ENCODE measurements at places on chromosomes 7 and 10.

- peak; percentile 3 for DNase-seq
Observed at GRCh38 chr10:99431190-99431760, 851 bp upstream of the GOT1 start.

DNA sequence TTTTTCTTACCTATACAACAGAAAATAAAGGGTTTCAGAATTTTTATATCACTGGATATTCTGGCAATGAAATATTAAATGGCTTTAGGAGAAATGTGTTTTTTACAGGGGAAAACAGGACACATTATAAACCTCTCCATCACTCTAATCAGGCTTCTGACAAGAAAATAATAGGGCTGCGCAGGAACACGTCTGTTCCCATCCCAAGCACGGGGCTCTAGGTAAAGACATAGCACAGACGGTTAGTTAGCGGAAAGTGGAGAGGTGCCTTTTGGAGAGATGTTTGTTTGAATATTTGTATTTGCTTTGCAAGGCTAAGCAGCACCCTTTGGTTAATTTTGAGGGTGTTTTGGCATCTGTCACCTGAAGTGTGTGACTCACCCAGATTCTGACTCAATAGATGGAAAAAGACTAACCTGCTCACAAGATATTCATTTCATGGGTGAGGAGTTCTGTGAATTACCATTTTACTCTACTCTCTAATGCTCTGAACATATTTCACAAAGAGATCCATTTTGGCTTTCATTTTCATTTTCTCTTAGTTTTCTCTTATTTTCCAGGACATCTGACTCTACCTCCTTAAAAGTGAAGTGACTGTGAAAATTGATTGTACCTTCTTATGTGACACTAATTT, 174.5 kb upstream of the AKR1E2 start:
- no peak for DNase-seq

DNA sequence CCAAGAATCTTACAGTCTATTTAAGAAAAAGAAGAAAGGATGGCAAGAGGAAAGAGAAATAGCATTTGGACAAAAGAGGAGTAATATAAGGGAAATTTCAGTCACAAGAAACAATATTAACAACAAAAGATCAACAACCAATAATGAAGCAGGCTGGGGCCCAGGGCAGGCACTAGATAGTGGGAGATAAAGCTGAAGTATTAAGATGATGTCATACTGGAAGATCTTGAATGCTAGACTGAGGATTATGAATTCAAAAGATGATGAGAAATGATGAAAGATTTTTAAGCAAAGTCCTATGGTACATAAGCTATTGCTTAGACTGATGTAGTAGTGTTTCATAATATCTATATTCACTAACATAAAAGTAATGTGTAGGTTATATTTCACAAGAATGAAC, 51.8 kb upstream of the SPOCK2 start:
- DNase-seq = no peak

DNA sequence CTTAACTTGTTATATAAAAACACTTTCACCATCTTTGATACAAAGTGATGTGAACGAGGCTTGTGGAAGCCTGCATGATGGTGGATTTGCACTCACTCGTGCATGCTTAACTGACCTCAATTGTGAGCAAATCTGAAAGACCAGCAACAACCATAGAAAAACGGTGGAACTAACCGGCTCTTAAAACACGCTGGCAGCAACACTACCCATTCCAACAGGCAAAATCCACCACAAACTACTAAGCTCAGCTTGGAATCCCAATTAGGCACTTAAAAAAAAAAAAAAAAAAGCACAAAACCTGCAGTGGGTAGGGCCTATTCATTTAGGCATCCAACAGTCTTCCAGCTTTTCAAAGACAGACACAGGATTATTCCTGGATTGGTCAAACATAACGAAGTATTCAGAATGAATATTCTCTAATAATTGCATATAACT, 1.8 kb downstream of the GDI2 start:
- no peak for DNase-seq

DNA sequence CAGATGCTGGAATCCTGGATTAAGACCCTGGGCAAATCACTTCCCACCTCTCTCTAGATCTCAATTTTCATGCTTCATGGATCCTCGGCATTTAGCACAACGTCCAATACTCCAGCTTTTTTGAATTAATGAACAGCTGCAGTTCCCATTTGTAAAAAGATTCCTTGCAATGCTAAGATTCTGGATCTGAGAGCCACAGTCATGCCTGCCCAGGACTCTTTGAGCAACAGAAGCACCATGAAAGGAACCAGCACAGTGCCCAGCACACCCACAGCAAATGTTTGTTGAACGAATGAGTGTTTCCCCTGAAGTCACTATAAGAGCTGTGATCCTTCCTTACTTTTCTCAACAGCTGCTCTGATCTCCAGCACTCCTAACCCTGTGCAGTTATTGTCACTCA, 20.8 kb upstream of the DDIT4 start:
- no peak for DNase-seq

- DNase-seq = no peak
Observed at GRCh38 chr7:45064047-45064725, 24.6 kb downstream of the NACAD start.

DNA sequence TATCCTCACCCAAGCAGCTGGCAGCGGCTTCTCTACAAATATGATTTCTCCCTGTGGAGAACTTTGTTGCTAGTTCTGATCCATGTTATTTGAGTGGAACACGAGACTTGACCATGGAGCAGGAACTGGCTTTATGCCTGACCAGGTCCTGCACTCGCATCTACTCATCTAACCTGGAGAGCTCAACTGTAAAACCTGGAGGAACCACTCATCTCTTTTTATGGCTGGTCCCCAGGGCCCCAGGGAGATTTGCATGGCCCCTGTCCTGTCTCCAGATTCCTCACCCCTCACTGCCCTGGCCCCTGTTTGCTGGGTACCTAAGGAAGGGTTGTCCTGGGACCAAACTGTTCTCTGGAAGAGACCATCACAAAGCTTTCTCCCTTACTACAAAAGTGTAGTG, 16.0 kb downstream of the TCAF1 start:
- no peak for DNase-seq

- no peak for DNase-seq
Observed at GRCh38 chr10:9052767-9053166, 998.3 kb downstream of the GATA3 start.

- no peak for DNase-seq
Observed at GRCh38 chr10:9535744-9536143, 1481.3 kb downstream of the GATA3 start.

GRCh38 chr7:74138334-74138867, 35.8 kb upstream of the EIF4H start:
- peak; percentile 29 for DNase-seq

DNA sequence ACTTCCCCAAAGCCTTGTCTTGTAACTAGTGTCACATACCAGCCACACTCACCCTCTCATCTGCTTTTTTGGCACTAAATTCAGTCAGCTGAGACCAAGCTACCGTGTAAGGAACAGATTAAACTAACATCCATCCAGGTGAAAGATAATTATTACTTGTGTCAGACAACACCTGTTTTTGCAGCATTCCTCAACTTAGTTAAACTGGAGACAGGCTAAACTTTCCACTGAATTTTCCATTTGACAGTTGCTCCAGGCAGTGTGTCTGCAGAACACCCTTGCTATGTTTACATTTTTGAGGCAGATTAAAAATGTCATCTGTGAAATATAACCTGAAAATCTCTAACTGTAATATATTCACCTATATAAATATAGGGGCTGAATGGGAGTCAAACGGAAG, 73.6 kb downstream of the CYP26A1 start:
- no peak for DNase-seq

DNA sequence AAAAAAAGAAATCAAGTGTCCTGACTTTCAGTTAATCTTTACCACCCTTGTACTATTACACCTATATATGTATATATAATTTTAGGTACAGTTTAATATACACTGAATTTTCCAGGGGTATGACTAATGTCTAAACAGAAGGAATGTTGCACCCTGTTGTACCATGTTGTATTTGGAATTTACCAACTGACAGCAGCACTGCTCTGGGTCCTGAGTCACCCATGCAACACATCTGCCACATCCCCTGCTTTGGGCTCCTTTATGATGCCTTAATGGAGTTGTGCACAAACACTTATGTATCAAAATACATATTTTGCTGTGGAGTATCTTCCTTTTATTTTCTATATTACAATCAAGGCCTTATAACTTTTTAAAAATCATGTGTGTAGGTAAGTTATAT, 21.2 kb downstream of the YAE1 start:
- DNase-seq = no peak

GRCh38 chr10:102392306-102392705, 3.2 kb upstream of the NFKB2 start:
- no peak for DNase-seq

DNA sequence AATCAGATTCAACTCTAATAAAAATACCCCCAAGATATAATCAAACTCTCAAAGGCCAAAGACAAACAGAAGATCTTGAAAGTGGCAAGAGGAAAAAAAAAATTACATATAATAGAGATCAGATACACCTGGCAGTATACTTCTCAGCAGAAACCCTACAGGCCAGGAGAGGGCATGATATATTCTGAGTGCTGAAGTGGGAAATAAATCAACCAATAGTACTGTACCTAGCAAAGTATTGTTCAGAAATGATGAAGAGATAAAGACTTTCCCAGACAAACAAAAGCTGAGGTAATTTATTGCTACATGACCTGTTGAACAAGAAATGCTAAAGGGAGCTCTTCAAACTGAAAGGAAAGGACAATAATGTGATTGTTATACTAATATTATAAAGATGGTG, 291.9 kb downstream of the SH2D4B start:
- DNase-seq = no peak

DNA sequence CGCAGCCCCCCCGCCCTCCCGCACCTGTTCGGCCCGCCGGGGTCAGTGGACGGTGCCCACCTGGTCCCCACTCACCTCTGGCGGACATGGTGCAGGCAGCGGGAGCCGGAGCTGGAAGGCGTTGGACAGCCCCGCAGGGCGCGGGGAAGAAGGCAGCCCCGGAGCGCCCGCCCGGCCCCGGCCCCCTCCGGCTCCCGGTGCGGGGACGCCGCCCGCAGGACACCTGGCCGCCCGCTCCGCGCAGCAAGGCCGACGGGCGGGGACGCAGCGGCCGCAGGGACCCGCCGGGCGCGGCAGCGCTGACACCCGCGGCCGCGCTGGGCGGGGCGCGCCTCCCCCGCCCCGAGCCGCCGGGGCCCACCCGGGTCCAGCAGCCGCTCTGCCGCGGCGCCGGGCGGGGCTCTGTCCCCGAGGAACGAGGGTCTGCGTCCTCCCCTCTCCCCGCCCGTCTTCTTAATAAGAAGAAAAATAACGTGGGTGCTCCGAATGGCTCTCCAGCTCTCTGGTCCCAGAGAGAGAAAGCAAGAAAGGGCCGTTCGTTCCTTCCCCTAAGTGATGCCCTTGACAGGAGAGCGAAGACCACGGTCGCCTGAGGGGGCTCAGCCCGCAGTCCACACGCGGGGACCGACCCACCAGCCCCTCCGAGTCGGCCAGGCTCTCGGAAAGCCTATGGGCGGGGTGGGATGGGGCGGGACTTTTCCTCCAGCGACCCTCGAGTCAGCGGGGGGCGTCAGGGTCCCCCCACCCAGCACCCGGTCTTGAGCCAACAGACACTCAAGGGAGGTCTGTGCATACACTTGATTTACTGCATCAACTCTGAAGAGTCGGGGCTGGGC, 53.4 kb upstream of the FHIP2A start:
- no peak for DNase-seq

GRCh38 chr10:59876695-59877094, 29.7 kb downstream of the CCDC6 start:
- no peak for DNase-seq

- no peak for DNase-seq
Observed at GRCh38 chr7:142231716-142232115, 26.1 kb downstream of the PRSS58 start.

- DNase-seq = no peak
Observed at GRCh38 chr10:110304394-110304779, 333 bp downstream of the SMNDC1 start.

GRCh38 chr7:121442845-121443244, 46.7 kb upstream of the FAM3C start:
- DNase-seq = peak; percentile 58

DNA sequence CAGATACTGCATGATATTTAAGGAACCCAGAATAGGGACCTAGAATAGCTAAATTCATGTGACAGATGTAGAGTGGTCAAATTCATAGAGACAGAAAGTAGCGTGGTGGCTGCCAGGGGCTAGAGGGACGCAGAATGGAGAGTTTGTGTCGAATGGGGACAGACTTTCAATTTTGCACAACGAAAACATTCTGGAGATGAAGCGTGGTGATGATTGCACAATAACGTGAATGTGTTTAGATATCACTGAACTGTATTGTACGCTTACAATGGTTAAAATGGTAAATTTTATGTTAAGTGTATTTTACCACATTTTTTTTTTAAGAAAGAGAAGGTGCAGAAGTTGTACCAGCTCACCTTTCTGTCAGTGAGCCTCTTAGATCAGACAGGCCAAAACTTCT, 137.8 kb upstream of the TNS3 start:
- DNase-seq = no peak

GRCh38 chr7:117493460-117493859, 13.6 kb downstream of the CFTR start:
- no peak for DNase-seq

- no peak for DNase-seq
Observed at GRCh38 chr7:108270385-108271015, 140.3 kb upstream of the LAMB4 start.

DNA sequence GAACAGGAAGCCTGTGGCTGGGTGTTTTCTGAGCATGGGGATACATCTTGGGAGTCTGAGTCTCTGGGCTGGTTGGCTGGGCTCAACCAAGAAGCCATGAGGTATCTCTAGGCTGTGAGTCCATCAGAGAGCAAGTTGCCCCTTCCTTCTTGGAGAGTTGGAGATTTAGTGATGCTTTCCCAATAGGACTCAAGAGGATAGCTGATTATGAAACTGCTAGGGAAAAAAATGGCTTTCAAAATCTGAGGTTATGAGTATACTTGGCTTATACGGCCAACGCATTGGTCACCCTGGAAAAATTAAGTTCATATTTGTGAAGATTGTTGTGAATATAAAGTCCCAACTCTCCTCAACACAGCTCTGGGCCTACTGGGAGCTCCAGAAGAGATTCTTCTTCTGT, 162.7 kb upstream of the KMT2E start:
- no peak for DNase-seq

- no peak for DNase-seq
Observed at GRCh38 chr10:16105082-16105481, 244.8 kb upstream of the MINDY3 start.

DNA sequence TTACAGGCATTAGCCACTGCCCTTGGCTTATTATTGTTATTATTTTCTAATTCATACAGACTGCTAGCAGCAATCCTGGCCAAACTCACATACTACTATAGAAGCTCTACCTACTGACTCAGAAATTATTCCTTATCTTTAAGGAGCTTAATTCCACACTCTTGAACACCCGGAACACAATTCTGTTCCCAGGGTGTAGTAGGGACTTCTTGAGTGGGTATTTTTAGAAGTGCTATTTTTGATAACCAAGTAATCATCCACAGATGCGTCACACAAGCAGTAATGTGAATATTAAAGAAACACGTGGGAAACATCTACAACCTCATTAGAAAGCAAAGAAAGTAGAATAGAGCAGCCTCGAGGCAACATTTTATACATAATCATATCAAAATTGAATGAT, 149.2 kb downstream of the PTEN start:
- no peak for DNase-seq

Data from CD4-positive, alpha-beta T cell treated with Interleukin-12 subunit alpha and Interleukin-12 subunit beta, for 1 hour (primary cell).